ENCODE measurements at places on chromosomes 2 and 18.
A peak's percentile ranks its signal among the peaks of the same experiment; 100 is the strongest.

- no peak for DNase-seq
Measured at GRCh38 chr2:27572998-27573429, 9.8 kb upstream of the ZNF512 start.

DNA sequence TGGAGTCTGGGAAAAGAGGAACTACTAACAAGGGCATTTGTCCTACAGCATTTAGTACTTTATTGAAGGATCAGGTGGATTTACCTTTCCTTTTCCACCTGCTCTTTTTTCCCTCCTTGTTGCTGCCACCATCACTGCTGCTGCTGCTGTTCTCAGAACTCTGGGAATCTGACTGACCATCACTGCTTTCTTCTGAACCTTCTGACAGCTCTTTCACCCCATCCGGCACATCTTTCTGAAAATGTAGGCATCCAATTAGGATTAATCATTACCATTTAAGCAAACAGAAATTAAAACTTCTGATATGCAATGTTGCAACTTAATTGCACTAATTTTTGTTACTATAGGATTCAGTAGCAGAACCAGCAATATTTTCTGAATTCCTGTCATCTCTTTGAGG lies 79.0 kb downstream of the ASXL2 start:
- DNase-seq = no peak

DNA sequence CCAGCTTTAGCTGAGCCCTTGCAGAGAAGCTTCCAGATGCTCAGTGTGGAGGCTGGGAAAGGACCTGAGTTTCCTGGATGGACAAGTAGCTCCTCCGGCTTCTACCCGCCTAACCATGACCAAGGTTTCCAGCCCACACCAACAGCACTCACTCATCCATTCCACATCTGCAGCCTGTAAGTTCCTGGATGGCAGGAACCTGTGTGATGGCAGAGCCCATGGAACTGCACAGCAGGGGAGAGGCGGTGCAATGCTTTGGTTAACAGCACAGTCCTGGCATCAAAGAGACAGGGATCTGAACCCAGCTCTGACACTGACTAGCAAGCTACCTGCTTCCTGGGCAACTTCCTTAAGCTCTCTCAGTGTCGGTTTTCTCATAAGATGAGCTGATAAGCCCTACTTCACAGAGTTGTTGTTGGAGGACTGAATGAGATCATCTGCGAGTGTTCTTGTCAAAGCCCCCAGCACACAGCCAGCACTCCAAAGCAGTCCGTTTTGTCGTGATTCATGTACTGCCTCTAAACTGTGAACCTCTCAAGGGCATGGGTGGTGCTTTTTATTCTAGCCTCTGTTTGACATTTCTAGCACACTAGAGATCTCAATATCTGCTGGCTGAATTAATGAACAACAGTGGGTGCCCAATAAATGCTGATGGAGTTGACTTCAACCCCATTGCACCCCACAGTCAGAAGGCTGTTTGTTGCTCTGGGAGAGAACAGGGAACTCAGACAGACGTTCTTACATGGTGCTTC lies 41.6 kb upstream of the OTOF start:
- no peak for DNase-seq

DNA sequence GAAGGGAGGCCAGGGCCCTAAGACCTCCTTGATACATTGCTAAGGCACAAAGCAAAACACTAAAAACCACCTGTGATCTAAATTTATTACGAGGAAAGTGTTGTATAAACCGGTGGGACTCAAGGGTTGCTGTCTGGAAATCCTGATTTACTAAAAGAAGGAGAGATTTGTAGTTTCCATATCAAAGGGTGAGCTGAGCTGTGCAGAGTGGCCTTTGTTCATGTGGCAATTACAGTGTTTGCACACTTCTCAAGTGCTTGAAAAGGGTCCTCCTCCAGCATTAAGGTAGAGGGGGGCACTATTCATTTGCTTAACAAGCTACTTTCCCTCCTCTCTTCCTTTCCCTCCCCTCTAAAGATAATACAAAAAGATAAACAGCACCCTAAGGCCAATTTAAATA lies 30.5 kb upstream of the ITGA4 start:
- DNase-seq = no peak

GRCh38 chr2:96501471-96501874 lies 3.7 kb downstream of the NEURL3 start:
- no peak for DNase-seq

GRCh38 chr2:44777537-44777936 lies 164.0 kb upstream of the SIX3 start:
- DNase-seq = peak; percentile 12

GRCh38 chr2:49973436-49973835 lies 819.1 kb upstream of the FSHR start:
- no peak for DNase-seq

DNA sequence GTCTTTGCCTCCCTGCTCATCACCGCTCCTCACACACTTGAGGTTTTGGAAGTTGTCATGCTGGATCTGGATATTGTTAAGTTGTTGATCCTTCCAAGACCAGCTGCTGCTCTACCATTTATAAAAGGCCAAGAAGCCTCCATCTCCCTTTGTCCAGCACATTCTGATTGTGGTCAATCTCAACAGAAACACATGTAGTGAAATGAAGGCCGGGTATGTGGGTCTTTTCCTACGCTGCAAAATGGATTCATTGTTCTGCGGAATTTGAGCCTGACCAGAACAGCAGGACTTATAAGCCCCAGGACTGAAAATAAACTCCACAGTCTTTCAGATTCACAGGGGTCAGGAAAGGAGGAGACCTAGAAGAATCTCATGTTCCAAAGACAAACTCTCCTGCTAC lies 238.4 kb downstream of the CMPK2 start:
- no peak for DNase-seq

DNA sequence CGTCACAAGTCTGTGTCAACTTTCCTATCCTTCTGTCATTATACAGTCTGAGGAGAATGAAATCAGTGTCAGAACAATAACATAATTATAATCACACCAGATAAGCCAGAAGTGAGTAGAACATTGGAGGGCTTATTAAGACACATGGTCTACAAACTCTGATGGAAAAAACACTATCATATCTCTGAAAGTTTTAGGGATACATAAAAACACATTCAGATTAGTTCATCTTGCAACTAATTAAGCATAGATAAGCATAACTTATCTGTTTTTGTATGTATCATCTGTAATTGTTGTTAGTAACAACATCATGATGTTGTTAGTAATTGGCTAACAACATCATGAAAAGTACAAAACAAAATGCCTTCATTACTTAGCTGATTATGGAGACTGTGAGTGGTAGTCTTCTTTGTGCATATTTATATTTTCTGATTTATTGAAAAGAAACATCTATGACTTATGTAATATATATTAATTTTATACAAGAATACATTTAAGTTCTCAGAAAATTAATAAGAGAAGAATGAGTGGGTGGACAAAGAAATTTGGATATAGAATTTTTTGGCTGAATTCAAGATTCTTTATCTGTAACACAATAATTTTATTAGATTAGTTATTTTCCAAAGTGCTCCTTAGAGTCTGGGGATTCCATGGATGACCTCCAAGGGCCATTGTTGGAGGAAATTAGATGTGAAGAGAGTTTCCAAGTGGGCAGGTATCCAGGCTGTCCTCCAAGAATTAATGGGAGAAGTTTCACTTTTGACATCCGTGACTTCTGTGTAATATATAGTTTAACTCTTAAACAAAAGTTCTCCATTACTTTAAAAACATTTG lies 16.9 kb upstream of the CCDC102B start:
- no peak for DNase-seq

DNA sequence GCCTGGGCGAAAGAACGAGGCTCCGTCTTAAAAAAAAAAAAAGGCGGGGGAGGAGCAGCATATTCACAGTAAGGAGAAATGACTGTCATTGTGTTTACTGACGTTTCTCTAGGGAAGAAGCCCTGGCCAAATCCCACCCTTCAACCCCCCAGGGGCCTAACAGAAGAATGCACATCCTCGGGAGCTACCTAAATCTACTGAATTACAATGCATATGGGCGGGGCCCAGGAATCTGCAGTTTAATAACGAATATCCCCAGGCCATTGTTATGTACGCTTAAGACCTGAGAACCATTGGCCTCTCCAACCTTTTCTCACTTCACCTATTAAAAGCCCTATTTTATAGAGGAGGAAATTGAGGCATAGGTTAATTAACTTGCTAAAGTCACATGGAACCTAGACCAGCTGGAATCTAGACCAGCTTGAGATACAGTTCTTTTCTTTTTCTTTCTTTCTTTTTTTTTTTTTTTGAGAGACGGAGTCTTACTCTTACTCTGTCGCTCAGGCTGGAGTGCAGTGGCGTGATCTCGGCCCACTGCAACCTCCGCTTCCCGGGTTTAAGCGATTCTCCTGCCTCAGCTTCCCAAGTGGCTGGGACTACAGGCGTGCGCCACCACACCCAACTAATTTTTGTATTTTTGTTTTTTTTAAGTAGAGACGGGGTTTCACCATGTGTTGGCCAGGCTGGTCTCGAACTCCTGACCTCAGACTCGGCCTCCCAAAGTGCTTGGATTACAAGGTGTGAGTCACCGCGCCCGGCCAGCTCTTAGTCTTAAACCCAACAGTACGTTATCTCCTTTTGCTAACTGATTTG lies 708 bp upstream of the RIF1 start:
- no peak for DNase-seq

DNA sequence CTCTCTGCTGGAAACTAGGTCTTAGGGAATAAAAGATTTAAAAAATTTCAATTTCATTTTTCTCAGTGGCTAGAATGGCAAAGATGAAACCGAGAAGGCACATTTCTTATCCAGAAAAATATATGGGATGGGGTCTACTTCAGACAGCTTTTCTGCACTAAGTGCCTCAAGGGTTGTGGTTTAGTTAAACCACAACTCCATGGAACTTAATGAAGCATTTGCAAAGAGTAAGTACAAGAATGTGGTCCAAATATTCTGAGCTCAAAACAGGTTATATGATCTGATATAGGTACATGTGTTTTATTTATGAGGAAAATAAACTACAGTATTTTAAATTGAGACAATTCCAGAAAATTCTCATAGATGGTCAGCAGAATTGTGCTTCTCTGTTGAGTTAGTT lies 101.8 kb upstream of the FZD5 start:
- no peak for DNase-seq

- no peak for DNase-seq
Measured at GRCh38 chr18:62285281-62285680, 39.8 kb upstream of the TNFRSF11A start.

DNA sequence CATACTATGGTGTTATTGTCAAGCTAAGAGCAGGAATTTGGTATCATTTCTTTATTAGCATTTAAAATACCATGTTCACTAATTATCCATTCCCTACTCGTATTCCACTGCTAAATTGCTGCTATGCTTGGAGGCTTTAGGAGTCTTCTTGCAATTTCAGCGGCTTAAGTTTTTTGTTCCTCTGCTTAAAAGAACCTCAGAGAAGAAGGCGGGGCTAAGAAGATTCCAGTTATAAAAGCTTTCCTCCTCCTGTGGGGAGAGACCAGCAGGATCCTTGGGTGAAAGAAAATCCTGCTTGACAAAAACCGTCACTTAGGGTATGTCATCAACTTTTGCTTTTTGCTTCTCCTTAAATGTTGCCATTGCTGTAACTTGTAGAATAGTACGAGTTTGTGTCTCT lies at the start of gene TRPM8:
Gene TRPM8, plus strand, starts transcription at position 258 of the 400 bp plus-strand sequence. CDS start 9,165 bp downstream, outside the sequence.
- DNase-seq = no peak

DNA sequence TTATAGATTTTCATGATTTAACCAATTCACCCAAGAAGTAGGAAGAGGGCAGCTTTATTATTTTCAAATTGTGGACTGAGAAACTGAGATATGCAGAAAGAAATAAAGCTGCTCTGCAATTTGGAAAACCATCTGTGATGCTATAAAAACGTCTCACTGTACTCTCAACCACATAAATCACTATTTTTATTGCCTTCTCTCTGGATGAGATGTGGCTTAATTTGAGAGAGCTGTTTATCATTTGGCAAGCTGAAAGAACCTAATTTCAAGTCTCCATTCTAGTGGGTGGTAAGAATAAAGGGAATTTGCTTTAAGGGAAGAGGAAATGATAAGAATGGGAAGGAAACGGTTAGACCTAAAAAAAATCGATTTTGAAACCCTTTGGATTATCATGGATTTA lies 49.9 kb upstream of the CYP1B1 start:
- DNase-seq = no peak

DNA sequence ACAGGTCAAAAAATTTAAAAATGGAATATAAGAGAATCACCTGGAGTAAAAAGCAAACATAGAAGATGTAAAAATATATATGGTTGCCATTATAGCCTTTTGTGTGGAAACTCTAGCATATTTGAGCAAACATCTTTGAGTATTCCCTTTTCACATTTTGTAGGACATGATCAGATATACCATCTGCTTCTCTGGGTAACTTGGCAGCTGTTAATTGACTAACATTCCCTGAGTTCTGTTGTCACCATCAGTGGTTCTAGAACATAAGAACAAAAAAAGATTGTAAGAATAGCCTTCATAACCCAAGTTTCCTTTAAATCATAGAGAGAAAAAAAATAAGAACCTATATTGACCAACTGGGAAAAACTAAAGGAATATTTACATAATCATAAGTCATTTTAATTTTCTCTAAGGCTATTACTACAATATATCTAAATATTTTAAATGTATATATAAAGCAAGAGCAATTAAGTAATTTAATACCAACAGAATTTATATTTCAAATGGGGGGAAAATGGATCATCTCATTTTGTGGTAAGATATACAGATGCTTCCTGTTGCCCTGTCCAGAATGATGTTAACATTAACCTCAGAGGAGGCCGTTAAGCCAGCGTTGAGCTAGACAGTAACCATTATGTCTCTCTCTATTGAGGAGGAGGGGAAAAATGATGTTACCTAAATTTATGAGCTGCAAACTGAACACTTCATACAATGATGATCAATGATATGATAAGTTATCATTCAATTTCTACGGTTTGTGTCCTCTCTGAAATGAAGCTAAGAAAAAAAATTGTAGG lies 9.8 kb upstream of the INO80D start:
- DNase-seq = no peak

- DNase-seq = peak; percentile 97
Measured at GRCh38 chr2:12534646-12535263, 182.0 kb upstream of the TRIB2 start.

- DNase-seq = no peak
Measured at GRCh38 chr2:200212862-200213425, 93.5 kb upstream of the SPATS2L start.

DNA sequence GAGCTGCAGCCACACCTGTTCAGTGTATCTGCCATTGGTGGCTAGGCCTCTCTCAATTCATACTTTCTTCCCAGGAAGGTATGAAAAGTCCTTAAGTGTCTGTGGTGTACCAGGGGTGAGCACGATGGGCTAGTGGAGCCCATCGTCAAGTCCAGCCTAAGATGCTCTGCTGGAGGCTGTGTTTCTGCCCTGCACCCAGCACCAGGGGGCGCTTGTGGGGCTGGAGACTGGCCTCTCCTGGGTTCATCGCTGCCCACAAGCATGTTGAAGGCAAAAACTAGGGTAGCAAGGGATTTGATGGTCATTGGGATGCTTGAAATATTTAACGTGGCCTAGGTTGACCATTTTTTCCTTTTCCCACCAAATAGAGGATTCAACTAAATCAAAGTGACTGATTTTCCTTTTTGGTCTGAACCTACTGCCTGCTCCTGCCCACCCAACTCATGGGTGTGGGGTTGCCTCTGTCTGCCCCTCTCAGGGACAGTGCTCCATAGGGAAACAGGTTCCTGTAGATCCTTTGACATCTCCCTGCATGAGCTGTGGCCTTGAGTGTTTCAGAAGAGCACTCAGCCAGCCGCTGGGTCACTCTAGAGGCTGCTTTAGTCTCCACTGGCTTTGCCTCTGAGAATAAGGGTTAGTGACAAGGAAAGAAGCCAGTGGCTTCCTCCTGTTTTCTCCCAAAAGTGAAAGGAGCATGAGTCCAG lies 59.0 kb downstream of the TPGS2 start:
- DNase-seq = no peak

GRCh38 chr2:120625865-120626560 lies 109.7 kb upstream of the GLI2 start:
- DNase-seq = no peak

- no peak for DNase-seq
Measured at GRCh38 chr2:133504566-133505505, 63.4 kb downstream of the NCKAP5 start.
